ENCODE measurements at places on chromosomes 5 and 9.

DNA sequence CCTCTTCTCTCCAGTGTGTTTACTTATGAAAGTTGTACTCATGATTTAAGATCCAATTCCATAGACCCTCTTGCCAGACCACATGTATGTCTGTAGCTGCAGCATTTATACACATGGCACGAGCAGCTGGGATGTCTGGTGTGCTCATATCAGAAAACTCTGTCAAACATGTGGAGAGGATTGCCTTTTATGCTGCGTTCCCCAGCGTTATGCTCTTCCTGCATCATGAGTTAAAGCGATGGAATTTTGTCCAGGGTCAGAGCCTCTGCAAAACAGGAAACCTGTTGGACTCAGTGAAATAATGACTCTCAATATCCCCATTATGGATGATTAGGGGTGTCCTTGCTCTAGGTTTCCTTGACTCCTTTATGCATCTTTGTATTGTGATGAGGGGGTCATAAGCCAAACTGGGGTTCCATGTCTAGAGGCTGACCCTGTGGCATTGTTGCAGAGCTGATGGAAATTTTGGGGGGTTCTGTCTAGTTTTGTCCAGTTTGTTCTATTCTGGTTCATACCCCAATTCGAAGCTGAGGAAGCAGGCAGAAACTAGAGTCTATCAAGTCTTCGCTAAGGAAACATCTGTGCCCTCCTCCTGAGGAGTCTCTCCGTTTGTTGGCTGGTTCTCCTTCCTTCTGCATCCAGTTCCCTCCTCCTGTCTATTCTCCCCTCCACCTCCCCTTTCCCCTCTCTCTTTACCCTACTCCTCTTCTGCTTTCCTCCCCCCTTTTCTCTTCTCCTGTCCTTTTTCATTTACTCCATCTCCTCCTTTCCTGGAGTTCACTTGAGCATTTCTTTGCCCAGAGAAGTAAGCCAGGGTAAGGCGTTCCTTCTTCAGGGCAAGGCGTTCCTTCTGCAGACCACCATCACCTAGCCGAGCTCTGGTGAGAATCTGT lies 252.8 kb downstream of the MAST4 start:
- DNase-seq, result no peak

GRCh38 chr5:138466125-138466899 lies 1.0 kb downstream of the EGR1 start:
- no peak for DNase-seq

DNA sequence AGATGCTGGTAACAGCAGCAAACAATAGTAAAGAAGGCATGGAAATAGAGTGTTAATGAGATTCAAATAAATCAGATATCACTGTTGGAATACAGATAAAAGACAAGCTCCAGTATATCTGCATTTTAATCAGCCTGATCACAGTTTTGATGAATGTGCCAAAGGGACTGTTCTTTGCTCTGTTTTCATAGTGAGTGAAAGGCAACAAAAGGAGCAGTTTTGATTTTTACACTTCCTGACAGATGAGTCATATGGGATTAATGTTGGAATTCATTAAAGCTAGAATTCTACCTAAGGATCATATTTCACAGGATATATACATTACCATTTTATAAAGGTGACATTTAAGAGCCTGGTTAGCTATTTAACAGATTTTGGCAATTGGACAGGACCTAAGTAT lies 743.3 kb upstream of the PTPRD start:
- DNase-seq, result no peak

- no peak for DNase-seq
These were observed 477.3 kb downstream of the DIRAS2 start for GRCh38 chr9:90165281-90165680.

DNA sequence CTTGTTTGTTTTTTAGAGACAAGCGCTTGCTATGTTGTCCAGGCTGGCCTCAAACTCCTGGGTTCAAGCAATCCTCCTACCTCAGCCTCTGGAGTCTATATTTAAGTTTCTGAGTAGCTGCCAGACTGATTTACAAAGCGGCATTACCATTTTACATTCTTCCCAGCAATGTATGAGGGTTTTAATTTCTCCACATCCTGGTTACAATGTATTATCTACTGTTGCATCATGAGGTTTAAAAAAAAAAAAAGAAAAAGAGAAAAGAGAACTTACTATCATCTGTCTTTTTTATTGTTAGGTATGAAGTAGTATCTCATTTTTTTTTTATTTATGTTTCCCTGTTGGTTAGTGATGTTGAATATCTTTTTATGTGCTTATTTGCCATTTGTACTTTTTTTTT lies 18.9 kb upstream of the CLINT1 start:
- no peak for DNase-seq

DNA sequence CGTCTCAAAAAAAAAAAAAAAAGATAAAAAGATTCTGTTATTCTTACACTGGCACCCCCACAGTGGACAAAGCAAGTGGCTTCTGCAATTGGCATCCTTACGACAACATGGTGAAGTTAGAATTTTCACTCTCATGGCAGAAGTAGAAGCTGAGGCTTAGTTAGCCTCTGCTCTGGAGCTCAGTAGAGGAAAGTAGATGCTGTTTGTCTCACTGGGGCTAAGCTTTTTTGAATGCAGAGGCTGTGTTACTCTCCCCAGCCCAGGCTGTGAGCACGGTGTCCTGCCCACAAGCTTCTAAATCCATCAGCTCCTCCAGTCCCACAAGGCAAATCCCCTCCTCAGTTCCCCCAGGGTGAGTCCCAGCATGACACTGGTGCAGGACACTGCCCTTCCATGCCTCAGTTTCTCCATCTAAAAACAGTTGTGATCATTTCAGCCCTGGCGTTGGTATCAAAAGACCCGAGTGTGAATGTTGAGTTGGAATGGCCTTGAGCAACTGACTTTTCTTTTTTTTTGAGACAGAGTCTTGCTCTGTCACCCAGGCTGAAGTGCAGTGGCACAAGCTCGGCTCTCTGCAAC lies 22.6 kb upstream of the PHF19 start:
- no peak for DNase-seq

Data from NCI-H2081 treated with DMSO at 0.1 percent for 48 hours (cell line).